ENCODE measurements at places on chromosomes 13 and 19.
A peak's percentile ranks its signal among the peaks of the same experiment; 100 is the strongest.

DNA sequence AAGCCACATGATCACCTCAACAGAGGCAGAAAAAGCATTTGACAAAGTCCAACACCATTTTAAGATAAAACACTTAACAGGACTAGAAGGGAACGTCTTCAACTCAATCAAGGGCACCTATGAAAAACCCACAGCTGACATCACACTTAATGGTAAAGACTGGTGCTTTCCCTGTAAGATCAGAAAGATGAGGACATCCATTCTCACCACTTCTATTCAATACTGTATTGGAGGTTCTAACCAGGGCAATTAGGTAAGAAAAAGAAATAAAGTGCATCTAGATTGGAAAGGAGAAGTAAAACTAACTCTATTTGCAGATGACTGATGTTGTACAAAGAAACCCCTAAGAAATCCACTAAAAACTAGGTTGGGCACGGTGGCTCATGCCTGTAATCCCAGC is 11.2 kb upstream of the AKAP8 start:
- DNase-seq: no peak

GRCh38 chr13:52187029-52187423 is 27.6 kb upstream of the NEK3 start:
- DNase-seq: no peak

- peak; percentile 36 for DNase-seq
Observed at GRCh38 chr19:900302-901111, 7.2 kb downstream of the RNU6-9 start.

- no peak for DNase-seq
Observed at GRCh38 chr19:43633520-43633919, 6.1 kb downstream of the CADM4 start.

GRCh38 chr19:51027873-51028272 is 1.5 kb upstream of the KLK11 start:
- DNase-seq: no peak

DNA sequence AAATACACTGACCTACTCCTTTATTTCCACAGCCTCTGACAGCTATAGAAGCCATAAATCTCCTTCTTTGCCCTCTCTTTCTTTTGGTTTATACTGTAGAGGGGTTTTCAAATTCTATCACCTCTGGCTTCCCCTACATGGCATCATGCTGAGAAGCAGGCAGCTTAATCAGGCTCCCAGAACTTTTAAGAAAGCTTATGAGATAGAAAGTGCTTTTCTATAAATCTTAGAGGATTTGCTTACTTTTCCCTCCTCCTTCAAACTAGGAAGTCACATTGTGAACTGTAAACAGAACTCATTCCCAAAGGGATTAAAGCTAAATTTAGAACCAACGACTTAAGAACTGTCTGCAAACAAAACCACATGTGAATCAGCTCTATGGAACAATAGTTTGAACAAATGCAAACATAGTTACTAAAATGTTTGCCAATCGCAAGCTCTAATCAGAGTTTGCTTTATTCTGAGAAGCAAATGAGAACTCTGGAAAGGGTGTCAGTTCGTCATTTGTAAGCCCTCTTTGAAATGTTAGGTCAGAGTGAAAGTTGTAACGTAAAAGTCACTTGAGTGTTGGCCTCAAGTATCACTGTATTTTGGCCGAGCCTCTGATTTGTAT is 344.1 kb downstream of the RFC3 start:
- no peak for DNase-seq

DNA sequence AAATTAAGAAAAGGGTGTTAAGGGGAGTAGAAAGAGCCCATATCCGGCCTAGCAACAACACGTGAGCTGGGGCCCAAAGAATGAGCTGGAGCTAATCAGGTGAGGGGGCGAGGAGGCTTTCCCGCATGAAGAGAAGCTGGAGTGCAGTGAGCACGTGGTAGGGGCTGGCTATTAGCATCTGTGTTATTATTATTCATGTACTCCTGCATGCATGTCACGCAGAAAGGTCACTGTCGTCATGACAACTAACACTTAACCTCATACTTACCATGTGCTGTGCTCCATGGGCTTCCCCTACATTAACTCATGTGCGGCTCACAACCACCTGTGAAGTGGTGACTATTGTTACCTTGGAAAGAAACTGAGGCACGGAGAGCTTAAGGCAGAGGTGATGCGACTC is 227.6 kb upstream of the UBL3 start:
- DNase-seq: no peak

GRCh38 chr19:56222901-56223300 is 20.8 kb downstream of the ZSCAN5C start:
- DNase-seq: no peak

GRCh38 chr19:39251846-39252245 is 3.2 kb upstream of the IFNL4 start:
- no peak for DNase-seq

DNA sequence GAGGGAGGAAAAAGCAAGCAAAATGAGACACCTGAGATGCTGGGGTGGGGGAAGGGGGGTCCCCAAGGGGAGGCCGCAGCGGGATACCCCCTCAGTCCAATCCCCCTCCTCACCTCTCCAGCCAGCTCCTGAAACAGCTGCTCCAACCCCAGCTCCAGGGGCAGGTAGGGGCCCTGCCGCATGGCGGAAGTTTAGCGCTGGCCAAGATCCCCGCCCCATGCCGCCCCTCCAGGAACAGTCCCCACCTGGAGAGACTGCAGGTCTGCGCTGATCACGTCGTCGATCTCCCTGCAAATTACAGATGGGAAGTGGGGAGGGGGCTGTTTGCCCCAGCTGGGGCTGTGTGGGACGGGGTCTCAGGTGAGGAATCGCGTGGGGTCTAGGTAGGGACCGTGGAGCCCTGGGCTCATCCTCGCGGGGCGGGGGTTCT is 9.0 kb downstream of the CAPN12 start:
- peak; percentile 25 for DNase-seq

- no peak for DNase-seq
Observed at GRCh38 chr13:66068683-66069082, 1161.5 kb downstream of the PCDH9 start.

Data from activated CD4-positive, alpha-beta T cell treated with anti-CD3 and anti-CD28 coated beads, Interleukin-2, amount 50 U/mL, for 1 hour (primary cell).